ENCODE measurements at places on chromosomes 1 and 21.

- no peak for DNase-seq
Observed at GRCh38 chr1:222182641-222183040, 365.3 kb downstream of the HHIPL2 start.

GRCh38 chr1:218521414-218522169 is 176.5 kb downstream of the TGFB2 start:
- peak; percentile 16 for DNase-seq

DNA sequence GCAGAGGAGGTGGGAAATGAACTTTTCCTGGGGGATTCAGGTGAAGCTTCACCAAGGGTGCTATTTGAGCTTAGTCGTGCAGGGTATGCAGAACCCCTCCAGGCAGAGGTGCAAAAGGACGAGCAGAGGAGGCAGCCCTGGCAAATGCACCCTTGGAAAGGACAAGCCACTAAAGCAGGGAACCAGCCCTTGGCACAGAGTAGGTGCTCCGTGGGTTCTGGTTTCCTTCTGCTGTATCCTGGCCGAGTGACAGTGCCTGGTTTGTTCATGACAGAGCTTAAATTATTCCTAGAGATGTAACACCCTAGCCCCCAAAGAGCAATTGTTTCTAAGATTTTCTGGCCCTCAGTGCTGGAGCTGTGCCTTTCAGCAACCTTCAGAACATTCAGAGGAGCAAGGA is 73.4 kb upstream of the SYT6 start:
- no peak for DNase-seq

DNA sequence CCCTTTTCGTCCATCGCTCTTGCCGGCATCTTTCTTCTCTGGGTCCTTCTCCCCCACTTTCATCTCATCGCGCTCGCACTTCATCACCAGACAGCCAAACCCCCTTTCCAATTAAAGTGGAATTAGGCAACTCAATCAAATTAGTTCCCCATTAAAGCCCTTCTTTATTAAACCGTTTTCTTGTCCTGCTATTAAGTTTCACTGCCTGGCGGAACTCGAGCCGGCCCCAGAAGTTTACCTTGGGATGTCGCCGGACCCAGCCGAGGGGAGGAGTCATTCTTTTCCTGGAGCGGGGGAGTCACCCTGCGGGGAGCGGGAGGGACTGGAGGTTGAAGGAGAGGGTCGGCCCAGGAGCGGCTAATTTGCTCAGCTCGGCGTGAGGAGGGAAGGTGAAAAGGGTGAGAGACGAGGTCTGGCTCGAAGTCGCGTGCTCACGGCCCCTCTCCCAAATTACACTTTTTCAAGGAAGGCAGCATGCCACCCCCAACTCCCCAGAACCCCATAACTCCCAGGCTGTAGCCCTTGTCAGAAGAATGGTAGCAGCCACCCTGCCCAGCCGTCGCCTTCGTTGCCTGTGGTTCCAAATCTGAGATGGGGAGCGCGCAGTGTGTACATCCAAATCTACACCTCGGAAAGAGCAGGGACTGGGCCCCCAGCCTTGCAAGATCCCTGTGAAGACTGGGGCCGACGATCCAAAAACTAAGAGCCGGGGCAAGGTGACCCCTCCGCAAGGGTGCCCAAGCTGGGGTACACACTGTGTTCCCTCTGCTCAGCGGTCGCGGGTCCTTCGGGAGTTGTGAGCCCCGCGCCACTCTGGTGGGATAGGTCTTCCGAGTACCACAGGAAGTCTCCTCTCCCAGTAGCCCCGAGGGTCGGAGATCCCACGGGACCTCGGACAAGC is 6.4 kb downstream of the DMRTA2 start:
- no peak for DNase-seq

GRCh38 chr1:203406446-203407045 is 55.6 kb upstream of the FMOD start:
- DNase-seq, result no peak

DNA sequence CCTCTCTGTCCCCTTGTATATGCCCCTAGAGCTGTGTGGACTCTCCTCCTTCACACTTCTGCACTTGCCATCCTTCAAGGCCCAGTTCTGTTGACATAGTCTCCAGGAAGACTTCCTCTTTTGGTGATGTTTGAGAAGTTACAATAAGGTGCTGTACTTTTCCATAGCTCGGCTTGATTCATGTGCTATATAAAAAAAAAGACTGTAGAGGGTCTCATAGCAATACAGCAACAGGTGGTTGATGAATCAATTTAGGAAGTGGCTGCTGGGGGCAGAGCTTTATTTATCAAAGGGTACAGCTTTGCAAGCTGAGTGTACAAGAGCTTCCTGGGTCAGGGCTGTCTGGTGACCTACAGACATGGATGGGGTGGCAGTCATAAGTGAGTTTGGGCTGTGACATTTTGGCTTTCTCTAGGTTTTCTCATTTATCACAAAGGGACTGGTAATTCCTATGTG is 102.7 kb downstream of the RUNX1 start:
- no peak for DNase-seq

DNA sequence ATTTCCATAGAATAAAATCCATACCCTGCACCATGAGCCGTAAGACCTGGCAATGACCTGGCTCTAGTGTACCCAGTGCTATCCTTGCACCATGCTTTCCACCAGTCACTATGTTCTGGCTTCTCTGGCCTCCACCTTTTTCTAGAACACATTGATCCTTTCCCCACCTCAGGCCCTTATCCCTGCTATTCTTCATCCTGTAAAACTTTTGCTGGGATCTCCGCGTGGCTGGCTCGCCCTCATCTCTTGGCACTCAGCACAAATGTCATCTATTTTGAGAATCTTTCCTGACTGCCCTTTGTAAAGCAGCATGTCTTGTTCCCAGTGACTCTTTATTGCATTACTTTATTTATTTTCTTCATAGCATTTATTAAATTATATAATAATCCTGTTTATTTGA is 169.8 kb upstream of the B3GALT2 start:
- DNase-seq, result no peak

DNA sequence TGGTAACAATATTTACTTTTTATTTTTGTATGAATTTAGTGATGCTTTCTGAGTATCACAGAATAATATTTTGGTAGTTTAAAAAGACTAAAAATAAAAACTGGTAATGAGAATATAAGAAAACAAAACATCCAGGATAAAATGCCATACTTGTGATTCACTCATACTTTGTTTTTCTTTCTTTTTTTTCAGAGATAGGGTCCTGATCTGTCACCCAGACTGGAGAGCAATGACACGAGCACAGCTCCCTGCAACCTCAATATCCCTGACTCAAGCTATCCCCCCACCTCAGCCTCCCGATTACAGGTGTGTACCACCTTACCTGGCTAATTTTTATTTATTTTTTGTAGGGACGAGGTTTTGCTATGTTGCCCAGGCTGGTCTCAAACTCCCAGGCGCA is 64.2 kb upstream of the ADAM30 start:
- no peak for DNase-seq

- no peak for DNase-seq
Observed at GRCh38 chr21:45528028-45528705, 14.1 kb downstream of the SLC19A1 start.

- no peak for DNase-seq
Observed at GRCh38 chr21:34846601-34847112, 177.9 kb downstream of the CLIC6 start.

DNA sequence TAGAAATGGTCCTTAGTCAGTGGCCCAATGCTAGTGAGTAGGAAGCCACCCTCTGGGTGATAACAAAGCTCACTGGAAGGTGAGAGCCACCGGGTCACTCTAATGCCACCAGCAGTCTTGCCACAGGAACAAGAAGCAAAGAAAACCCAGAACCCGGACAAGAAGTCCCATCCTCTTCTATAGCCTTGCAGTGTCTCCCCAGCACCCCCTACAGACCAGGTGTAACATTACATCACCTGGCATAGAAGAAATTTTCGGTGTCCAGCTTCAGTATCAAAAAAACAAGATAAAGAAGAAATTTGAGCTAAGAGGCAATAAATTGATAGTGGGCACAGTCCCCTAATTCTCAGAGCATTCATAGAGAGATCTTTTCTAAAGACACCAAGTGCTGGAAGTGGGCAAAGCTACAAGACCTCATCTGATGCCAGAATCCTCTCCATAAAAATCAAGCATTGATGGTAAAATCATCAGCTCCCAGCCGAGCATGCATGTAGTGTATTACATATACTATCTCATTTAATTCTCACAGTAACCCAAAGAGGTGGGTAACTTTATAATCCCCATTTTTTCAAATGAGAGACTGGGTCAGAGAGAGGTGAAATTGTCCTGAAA is 491.0 kb downstream of the MATN1 start:
- no peak for DNase-seq

- DNase-seq, result no peak
Observed at GRCh38 chr1:109963864-109964263, 20.7 kb upstream of the AHCYL1 start.

- no peak for DNase-seq
Observed at GRCh38 chr21:42780617-42781016, 98.7 kb downstream of the WDR4 start.

DNA sequence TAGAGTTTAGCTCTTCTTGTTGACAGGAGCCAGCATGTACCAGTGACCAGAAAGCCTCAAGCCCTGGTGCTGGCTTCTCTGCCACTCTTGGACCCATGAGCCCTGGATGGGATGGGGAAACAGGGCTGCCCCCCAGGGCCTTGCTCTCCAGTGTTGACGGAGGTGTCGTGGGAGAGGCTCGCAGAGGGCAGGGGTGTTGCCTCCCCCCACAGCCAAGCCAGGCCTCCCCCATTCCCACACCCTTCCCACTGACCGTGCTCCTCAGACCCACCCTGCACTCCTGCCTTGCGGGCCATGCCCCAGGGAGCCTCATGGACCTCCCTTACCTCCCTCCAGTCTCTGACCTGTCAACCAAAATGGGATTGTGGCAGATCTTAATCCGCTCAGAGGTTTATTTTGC is 123.8 kb upstream of the COL6A1 start:
- no peak for DNase-seq

- no peak for DNase-seq
Observed at GRCh38 chr1:37037690-37038089, 3.4 kb upstream of the GRIK3 start.

GRCh38 chr1:203051841-203052324 is 25.6 kb downstream of the PPFIA4 start:
- no peak for DNase-seq

GRCh38 chr1:25711555-25712298 is 88.3 kb upstream of the SELENON start:
- no peak for DNase-seq

GRCh38 chr21:23890652-23891051 is 1716.6 kb downstream of the MRPL39 start:
- DNase-seq, result no peak

DNA sequence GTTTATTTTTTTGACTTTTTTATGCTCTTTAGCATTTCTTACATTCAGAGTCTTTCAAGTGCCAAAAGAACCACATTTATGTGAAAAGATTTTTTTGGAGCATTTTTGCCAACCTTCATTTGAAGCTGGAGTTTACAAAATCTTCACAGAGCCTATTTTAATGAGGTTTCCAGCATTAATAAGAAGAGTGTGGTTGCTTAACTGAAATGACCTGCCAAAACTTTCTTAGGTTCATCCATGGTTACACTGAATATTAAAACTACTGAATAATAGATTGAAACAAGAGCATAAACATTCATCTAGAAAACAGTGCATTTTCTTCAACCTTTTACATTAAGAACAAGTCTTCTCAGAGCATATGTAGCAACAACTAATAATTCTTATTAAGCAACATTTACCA is 672.3 kb upstream of the CXADR start:
- no peak for DNase-seq

- no peak for DNase-seq
Observed at GRCh38 chr1:93723110-93723509, 41.5 kb upstream of the BCAR3 start.

GRCh38 chr1:203166192-203166940 is 9.3 kb downstream of the MYBPH start:
- peak; percentile 70 for DNase-seq

DNA sequence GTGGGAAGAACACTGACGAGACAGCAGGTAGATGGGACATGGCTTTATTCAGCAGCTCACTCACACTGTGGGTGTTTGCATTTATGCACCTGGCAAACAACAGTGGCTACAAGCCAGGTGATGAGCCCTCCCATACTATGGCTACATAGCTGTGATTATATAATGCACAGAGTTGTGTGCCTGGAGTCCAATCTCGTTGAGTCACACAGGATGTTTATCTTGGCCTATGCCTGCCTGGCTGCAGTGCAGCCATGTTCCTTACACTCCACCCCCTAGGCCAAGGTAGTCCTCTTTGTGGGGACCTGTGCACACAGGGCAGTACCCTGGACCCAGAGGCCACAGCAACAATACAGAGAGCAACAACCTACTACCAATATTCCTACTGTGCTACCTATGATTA is 1643.8 kb downstream of the MRPL39 start:
- DNase-seq, result no peak

GRCh38 chr1:221783936-221784335 is 42.0 kb upstream of the DUSP10 start:
- DNase-seq, result no peak

GRCh38 chr1:56137521-56138505 is 441.6 kb downstream of the PLPP3 start:
- DNase-seq, result no peak

DNA sequence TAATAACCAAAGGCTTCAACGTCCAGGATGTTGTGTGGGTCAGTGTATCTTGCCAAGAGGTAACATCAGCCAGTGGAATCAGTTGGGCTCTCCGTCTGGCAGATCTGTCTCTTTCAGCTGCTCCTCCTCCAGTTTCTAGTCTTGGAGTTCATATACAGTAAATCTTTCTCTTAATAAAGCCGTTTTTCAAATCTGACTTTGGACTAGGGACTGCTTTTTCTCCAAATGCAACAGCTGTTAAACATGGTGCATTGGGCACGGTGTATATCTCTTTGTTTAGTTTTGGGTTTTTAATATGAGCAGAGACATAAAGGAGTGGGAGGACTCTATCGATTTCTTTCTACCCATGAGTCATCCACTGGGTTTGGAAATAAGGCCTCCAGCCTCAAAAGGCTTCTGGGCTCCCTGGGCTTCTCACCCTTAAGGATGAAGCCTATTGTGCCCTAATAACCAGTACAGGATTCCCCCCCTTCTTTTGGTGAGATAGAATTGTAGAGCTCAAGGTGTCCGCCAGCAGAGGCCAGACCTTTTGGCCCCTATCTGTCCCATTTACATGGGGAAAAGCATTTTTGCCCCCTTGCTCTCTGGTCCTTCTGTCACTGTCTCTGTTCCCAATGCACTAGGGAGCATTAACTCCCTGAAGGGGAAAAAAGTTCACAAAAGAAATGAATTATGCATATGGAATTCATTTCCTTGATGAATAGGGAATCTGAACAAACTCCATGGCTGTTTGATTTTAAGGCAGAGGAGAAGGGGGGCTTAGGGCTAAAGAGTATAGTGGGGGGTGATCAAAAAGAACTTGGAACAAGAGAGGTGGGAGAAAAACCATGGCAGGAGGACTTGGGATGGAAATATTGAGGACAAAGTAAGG is 86.0 kb downstream of the PBX1 start:
- DNase-seq, result no peak

DNA sequence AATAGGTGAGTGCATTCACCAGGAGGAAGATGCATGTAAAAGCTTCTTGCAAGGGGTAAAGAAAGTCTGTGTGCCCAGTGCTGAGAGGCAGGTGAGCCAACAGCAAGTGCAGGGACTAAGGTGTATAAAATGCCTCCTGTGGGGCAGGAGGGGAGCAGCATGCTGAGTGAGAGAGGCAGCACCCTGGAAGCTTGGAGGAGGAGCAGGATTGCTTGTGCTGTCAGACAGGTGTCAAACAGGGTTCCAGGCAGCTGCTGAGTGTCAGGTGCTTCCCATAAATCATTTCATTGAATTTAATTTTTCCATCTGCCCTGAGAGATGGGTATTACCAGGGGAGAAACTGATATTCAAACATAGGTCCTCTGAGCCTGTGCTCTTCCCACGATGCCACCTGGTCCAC is 13.9 kb downstream of the BSND start:
- no peak for DNase-seq
